ENCODE measurements at places on chromosomes 3 and 15. TPM values are rescaled to one million over a fixed set of nuclear protein-coding genes. Genes with fewer than 3 reads are reported as not detected.

Gene JMJD7
- 6.9 TPM for polyA plus RNA-seq

- no peak for DNase-seq
Observed at GRCh38 chr3:64687781-64688604, at the start of gene ADAMTS9. TSS of gene ADAMTS9 (minus strand) at chr3:64688000. CDS start at chr3:64687657, 343 bp downstream.

- no peak for DNase-seq
Observed at GRCh38 chr3:158333736-158334135, 223.8 kb downstream of the RSRC1 start.

- DNase-seq, result no peak
Observed at GRCh38 chr3:88282528-88283241, 132.9 kb downstream of the C3orf38 start.

- DNase-seq, result no peak
Observed at GRCh38 chr15:74844319-74845207, 1.6 kb upstream of the ULK3 start.

DNA sequence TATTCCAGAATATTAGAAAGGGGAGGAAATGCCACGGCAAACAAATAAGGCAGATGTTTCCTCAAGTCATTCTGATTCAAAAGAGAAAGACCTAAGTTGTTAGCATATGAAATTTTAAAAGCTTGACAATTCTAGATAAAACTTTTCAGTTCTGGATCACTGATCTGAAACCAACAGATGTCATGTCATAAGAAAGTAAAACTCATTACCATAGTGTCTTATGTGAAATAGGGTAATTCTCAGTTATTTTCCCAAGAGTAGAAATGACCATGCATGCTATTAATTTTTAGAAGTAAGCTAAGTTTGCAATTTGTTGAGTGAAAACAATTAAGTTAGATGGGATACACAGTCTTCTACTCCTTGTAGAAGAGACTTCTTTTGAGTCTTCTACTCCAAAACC is 630.3 kb downstream of the NAALADL2 start:
- DNase-seq, result no peak

DNA sequence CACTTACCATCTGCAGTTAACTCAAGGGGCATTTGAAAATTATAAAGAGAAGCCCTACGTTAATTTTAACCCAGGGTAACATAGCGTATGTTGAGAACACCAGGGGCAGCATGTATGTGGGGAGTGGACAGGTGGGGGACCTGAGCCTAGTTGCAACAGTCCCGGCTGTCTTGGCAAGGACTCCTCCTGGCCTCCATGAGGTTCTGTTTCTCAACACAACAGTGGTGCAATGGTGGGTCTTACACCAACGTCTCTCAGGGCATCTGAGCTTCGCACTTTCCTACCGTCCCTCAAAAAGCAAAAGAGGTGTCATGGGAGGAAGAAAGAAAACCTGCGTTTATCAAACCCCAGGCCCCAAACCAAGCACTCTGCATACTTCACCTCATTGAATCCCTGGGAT is 50.6 kb downstream of the MGLL start:
- DNase-seq, result no peak

DNA sequence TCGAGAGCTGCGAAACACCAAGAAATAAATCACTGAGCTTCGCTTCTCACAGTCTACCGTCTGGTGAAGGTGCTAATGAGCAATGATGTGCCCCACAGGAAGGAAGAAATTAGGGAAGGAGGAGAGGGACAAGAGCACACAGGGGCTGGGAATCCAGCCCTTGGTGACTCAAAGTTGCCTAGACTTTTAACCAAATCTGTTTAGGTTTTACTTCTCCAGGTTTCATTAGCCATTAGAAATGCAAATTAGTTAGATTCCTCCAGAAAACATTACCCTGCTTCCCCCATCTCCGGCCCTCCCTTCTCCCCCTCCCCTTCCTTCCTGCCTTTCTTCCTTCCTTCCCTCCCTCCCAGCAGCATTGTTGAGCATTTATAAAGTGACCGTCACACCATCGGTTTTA is 59.3 kb upstream of the UBE2E1 start:
- DNase-seq, result no peak

- DNase-seq, result no peak
Observed at GRCh38 chr3:171810629-171811294, 479 bp upstream of the PLD1 start.

GRCh38 chr3:117303443-117303842 is 593.9 kb downstream of the TUSC7 start:
- DNase-seq, result no peak
